Endothelial cell (in vitro differentiated cells): ENCODE measurements at places on chromosomes 7 and 10. TPM values are rescaled to one million over a fixed set of nuclear protein-coding genes. Genes with fewer than 3 reads are reported as not detected.

The UCN3 gene
- not detected for total RNA-seq

DNA sequence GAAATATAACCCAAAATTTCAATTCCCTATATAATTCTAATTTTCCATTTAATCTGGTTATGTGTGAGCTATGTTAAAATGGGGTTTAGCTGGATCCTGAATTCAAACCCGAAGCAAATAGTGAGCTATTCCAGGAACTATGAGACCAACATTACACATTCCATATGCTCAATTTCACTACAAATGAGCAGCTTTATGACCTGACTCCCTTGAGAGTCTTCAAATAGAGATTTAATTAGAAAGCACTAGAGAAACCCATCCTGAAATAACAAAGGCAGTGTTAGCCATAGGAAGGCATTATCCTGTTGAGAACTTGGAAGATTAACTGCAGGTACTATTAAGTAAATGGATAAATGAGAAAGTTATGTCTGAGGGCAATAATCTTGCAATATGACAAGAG, 890.0 kb downstream of the GRM8 start:
- H3K4me1 ChIP-seq, result peaks cover 9% of the 10 kb centered on the region
- no peak overlapping the region for H3K4me3 ChIP-seq
- no peak for DNase-seq

DNA sequence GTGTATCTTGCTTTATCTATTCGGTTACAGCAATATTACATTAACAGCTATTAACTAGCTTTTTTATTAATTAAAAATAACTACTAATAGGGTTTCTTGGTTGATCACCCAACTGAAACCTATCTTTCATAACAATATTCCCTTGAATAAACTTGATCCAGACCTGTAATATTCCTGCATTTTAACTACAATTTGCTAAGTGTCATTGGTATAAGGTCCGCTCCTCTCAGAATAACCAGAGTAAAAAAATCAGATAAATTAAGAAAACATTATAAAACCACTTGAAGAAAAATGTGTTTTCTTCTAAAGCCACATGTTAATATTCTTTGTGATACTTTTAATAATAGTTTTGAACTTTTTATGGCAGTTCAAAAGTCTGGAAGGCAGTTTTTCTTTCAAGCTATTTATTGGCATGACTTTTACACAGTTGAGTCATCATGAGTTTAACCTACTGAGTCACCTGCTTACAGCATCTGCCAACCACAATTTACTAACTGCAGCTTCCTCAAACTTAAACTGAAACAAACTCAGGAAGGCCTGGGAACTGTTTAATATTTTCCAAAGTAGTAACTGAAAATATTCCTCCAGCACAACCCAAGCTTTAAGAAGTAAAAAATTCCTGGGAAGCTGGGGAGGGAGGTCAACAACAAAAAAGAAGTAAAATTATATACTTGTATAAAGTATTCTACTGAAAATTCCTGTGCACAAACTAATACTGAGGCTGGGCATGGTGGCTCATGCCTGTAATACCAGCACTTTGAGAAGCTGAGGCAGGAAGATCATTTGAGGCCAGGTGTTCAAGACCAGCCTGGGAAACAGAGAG, 103.2 kb downstream of the NRBF2 start:
- H3K27me3 ChIP-seq, result no peaks in the 10 kb centered on the region
- no peak overlapping the region for H3K4me3 ChIP-seq
- H3K36me3 ChIP-seq, result peaks cover 4% of the 10 kb centered on the region
- no peak for DNase-seq
- H3K27ac ChIP-seq, result no peak overlapping the region

DNA sequence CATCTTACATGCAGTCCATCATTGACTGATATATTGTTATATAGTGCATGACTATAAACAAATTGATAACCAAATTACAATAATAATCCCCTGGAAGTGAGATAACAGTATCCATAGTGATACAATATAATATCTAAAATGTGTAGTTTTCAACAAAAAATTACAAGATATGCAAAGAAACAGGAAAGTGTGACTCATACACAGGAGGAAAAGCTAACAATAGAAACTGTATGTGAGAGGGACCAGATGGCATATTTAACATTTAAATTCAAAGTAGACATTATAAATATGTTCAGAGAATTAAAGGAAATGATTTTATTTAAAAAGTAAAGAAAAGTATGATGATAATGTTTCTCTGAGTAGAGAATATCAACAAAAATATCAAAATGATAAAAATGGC, 8.0 kb downstream of the OR9A2 start:
- DNase-seq, result no peak
- H3K4me1 ChIP-seq, result no peaks in the 10 kb centered on the region
- H3K36me3 ChIP-seq, result no peaks in the 10 kb centered on the region
- H3K27me3 ChIP-seq, result peaks cover 3% of the 10 kb centered on the region
- no peak overlapping the region for H3K27ac ChIP-seq

DNA sequence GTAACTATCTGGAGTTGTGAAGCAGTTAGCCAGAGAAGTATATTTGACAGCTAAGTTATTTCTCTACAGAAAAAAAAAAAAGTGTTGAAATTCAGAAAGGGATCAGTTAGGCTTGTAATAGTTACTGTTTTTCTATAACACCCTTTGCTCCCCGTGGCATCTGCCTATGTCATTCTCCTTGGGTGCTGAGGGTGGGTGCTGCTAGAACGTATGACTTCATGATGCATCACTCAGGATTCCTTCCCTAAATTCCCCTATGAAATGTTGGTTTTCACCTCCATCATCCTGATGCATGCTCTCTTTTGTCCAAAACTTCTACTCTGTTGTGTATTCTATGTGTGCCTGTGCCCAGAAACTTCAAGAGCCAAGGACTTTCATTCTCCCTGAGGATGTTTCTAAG, 536.4 kb downstream of the GRM8 start:
- no peak overlapping the region for H3K4me3 ChIP-seq
- H3K27ac ChIP-seq, result no peak overlapping the region
- no peaks in the 10 kb centered on the region for H3K36me3 ChIP-seq

The KCP gene
- 4.3 TPM for total RNA-seq

GRCh38 chr7:125678771-125679170, 749.1 kb upstream of the POT1 start:
- no peak for DNase-seq
- H3K4me1 ChIP-seq, result no peaks in the 10 kb centered on the region
- no peaks in the 10 kb centered on the region for H3K36me3 ChIP-seq

- no peak overlapping the region for H3K27ac ChIP-seq
- DNase-seq, result no peak
- H3K27me3 ChIP-seq, result peaks cover 5% of the 10 kb centered on the region
- H3K4me3 ChIP-seq, result no peak overlapping the region
- H3K4me1 ChIP-seq, result peaks cover 8% of the 10 kb centered on the region
- H3K36me3 ChIP-seq, result peaks cover 11% of the 10 kb centered on the region
Observed at GRCh38 chr10:89649051-89649450, 4.0 kb upstream of the PANK1 start.

- no peak for DNase-seq
- H3K4me3 ChIP-seq, result no peak overlapping the region
- H3K27me3 ChIP-seq, result no peaks in the 10 kb centered on the region
- no peaks in the 10 kb centered on the region for H3K36me3 ChIP-seq
- H3K4me1 ChIP-seq, result peaks cover 8% of the 10 kb centered on the region
Observed at GRCh38 chr7:37943905-37944736, 23.7 kb downstream of the EPDR1 start.

The CRHR2 gene
- 0.38 TPM for total RNA-seq

- no peak overlapping the region for H3K4me3 ChIP-seq
- peaks cover 1% of the 10 kb centered on the region for H3K27me3 ChIP-seq
- H3K4me1 ChIP-seq, result no peaks in the 10 kb centered on the region
- DNase-seq, result no peak
- no peak overlapping the region for H3K27ac ChIP-seq
Observed at GRCh38 chr7:252981-253380, 37.0 kb upstream of the FOXL3 start.

The AASS gene
- total RNA-seq, result 41.9 TPM

- peaks cover 3% of the 10 kb centered on the region for H3K27me3 ChIP-seq
- H3K4me1 ChIP-seq, result peaks cover 13% of the 10 kb centered on the region
- no peak overlapping the region for H3K27ac ChIP-seq
- no peak for DNase-seq
Observed at GRCh38 chr7:43890468-43890867, 15.9 kb downstream of the URGCP start.

GRCh38 chr10:5559642-5560141, 34.9 kb downstream of the CALML3 start:
- peak overlapping the region; percentile 21 for H3K27ac ChIP-seq
- H3K4me1 ChIP-seq, result peaks cover 40% of the 10 kb centered on the region
- no peak for DNase-seq
- H3K4me3 ChIP-seq, result no peak overlapping the region
- H3K27me3 ChIP-seq, result peaks cover 4% of the 10 kb centered on the region
- peaks cover 5% of the 10 kb centered on the region for H3K36me3 ChIP-seq

GRCh38 chr10:91741356-91741755, 56.9 kb upstream of the TNKS2 start:
- no peak for DNase-seq
- H3K36me3 ChIP-seq, result no peaks in the 10 kb centered on the region
- no peaks in the 10 kb centered on the region for H3K27me3 ChIP-seq
- peaks cover 3% of the 10 kb centered on the region for H3K4me1 ChIP-seq
- H3K4me3 ChIP-seq, result no peak overlapping the region
- H3K27ac ChIP-seq, result no peak overlapping the region

GRCh38 chr7:27165089-27165995, at the start of gene HOXA9:
Gene HOXA9, minus strand, starts transcription at chr7:27165537. Its CDS starts 80 bp downstream, at chr7:27165457.
- H3K4me1 ChIP-seq, result peaks cover 34% of the 10 kb centered on the region
- H3K27ac ChIP-seq, result no peak within 1 kb of the TSS
- peak within 1 kb of the TSS; percentile 77 for H3K4me3 ChIP-seq
- peaks cover 33% of the 10 kb centered on the region for H3K27me3 ChIP-seq

DNA sequence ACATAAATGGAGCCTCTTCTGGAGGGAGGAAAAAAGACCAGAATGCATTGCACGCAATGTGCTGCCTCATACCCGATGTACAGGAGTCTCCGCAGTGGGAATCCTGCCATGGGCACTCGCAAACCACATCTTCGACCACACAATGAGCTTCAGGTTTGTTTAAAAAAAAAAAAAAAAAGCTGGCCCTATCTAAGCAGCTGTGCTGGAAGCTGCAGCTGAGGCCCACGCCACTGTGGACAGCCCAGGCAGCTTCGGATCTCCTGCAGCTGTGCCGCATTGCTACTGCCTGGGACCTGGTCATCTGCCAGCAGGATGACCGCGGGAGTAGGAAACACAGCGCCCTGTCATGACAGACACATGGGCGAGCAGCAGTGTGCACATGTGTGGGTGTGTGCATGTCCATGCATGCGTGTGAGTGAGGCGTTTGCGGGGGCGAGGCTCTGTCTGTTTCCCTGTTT, 26.0 kb downstream of the EN2 start:
- peaks cover 37% of the 10 kb centered on the region for H3K4me1 ChIP-seq
- H3K27me3 ChIP-seq, result peaks cover 15% of the 10 kb centered on the region
- peaks cover 2% of the 10 kb centered on the region for H3K36me3 ChIP-seq
- no peak overlapping the region for H3K27ac ChIP-seq
- H3K4me3 ChIP-seq, result no peak overlapping the region

DNA sequence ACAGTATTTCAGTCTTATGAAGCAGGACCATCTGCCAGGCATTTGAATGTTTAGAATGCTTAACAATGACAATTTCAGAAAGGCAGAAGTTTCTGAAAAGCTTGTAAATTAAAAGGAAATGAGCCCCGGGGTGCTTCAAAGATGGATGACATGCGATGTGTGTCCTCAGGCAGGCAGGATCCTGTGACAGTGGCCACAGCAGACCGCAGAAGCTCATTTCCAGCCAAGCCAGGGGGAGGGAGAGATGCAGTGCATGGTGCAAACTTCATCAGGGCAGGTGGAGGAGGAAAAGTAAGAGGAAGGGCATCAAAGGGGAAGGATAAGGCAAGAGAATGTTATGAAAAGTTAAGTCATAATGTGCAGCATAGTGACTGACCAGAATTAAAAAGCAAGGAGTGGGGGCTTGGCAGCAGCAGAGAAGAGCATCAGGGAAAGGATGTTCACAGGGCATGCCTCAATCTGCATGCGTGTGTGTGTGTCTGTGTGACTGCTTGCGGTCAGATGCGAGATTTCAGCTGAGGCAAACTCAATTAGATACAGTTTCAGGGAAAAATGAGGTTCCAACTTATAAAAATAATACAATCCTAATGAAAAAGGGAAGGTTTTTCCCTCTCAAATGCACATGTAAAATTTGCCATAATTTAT, 173.7 kb downstream of the COBL start:
- H3K4me1 ChIP-seq, result peaks cover 33% of the 10 kb centered on the region
- peaks cover 7% of the 10 kb centered on the region for H3K36me3 ChIP-seq
- H3K27ac ChIP-seq, result no peak overlapping the region
- no peak overlapping the region for H3K4me3 ChIP-seq
- DNase-seq, result no peak
